Hematopoietic multipotent progenitor cell treated with erythropoietin and hydrocortisone succinate and interleukin-3 and kit ligand, for 8 days (in vitro differentiated cells): ENCODE measurements at places on chromosomes 3 and 15.

- DNase-seq: peak; percentile 75
These were observed 155.2 kb downstream of the FAM43A start for GRCh38 chr3:194840661-194841514.

DNA sequence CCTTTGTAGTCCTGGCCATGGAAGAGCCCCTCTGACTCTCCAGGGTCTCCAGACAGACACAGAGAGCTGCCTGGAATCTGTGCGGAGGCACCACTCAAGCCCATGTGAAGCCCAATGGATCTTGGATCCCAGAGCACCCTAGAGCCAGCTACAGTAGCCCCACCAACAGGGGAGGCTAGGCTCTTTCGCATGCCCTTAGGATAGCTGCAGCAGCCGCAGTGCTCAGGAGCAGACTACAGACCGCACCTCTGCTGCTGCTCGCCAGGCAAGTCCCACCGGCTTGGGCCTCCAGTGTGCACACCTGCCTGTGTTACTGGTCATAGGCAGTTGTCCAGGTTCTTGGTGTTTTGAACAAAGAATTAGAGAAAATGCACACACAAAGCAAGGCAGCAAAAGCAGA is 131.6 kb downstream of the SPATA16 start:
- no peak for DNase-seq

DNA sequence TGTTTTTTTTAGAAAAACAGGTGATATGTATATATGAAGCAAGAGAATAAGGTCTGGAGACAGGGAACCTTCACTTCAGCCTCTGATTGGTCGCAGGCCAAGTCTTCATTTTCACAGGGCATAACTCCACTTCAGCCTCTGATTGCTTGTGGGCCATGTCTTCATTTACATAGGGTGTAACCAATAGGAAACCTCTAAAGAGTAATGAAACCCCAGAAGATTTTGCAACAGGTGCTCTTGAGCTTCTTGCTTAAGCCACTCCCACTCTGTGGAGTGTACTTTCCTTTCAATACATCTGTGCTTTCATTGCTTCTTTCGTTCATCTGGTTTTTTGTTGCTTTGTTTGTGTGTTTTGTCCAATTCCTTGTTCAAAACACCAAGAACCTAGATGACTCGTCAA is 22.6 kb upstream of the SCG3 start:
- no peak for DNase-seq

GRCh38 chr3:81726132-81726531 is 35.3 kb downstream of the GBE1 start:
- DNase-seq: no peak

DNA sequence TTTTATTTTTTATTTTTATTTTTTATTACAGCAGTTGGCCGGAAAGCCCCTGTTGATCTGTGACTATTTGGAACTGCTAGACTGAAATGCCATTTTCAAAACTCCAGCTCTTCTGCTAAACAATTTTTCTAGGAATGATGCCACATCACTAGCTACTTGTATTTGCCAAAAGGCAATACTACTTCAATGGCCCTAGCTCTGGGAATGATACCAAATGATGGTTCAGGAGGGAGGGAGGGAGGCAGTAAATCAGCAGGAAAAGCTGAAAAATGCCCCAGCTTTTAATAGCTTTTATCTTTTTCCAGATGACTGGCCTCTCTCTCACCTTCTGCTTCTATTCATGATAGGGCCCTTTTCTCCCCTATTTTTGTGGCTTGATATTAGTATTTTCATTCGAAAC is 2.6 kb upstream of the CHL1 start:
- DNase-seq: no peak

DNA sequence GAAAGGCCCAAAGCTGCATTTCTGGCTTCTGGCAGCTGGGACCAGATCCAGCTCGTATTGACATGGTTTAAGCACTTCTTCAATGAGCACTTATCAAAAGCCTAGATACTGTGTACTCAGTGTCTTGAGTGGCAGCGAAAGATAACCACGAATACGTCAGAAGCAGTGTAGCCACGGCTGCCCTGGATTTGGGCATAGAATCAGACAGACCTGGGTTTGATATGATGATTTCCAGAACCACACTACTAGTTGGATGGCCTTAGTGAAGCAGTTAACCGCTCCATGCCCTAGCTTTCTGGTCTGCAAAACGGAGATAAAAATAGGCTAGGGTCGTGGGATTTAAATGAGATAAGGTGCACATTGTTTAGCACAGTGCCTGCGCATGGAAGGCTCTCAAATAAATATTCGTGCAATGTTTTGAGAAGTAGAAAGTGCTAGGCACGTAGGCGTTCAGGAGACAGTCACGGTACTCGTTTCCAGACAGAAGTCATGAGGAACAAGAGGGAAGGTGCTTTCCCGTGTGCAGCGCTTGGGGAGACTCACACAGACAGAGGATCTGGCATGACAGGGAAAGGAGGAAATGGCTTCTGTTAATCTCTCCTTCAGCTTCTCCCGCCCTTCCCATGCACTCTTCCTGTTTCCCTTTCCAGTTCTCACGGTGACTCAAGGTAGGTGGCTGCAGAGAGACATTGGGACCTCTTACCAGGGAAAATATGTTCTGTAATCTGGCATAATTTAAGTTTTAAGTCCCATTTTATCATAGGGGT is 70.3 kb downstream of the CCNL1 start:
- peak; percentile 95 for DNase-seq

DNA sequence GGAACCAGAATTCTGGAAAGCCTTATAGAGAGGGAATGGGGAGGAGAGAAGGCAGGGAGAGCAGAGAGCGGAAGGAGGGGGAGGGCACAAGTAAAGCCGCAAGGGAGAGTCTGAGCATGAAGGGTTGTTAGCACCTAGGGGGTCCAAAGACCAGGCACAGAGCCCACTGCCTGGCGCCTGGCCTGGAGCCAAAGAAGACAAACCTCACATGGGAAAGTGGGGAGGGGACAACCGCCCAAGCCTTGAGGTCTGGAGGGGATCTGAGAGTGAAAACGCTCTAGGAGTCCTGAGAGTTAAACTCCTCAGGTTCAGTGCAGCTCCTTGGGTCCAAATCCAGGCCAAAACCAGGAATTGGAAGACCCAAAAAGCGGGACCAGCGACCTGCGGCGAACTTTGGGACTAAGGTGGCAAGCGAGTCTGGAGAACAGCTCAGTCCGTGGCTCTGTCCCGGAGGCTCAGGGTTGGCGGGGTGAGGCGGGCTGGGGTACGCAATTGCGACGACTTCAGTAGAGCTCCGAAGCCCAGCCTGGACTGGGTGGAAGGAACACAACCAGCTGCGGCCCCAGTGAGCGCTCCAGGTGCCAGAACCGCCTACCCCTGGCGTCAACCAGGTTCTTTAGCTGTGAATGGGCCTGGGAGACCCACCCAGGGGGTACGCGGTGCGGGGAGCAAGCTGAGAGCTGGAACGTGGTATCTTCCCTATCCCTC is 807 bp upstream of the INAFM2 start:
- DNase-seq: no peak

- no peak for DNase-seq
These were observed 48.9 kb upstream of the NAALADL2 start for GRCh38 chr3:174810254-174810653.

DNA sequence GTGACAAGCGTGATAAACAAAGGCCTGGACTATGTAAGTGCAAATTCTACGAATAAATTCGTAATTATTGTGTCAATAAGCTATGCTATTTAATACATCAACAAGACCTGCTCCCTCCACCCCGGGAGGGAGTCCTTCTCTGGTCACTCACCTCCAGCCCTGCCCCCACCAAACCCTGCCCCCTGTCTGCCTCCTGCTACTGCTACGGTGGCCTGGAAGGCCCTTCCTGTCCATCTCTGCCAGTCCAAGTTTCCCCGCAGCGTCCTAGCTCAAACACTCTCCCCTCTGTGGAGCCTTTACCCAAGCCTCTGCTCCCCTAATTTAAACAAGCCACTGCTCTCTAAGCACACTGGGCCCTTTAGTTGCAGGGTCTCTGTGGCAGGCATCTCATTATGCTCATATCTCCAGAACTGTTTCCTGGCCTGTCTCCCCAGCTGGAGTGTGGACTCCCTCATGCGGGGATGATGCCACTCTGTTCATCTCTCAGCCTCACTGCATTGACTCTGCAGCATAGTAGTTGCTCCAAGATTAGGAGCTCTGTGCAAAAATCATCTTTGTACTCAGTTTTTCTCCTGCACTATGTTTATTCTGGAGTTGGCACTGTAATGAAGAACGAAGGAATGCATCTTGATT is 241.2 kb downstream of the NTRK3 start:
- DNase-seq: no peak

DNA sequence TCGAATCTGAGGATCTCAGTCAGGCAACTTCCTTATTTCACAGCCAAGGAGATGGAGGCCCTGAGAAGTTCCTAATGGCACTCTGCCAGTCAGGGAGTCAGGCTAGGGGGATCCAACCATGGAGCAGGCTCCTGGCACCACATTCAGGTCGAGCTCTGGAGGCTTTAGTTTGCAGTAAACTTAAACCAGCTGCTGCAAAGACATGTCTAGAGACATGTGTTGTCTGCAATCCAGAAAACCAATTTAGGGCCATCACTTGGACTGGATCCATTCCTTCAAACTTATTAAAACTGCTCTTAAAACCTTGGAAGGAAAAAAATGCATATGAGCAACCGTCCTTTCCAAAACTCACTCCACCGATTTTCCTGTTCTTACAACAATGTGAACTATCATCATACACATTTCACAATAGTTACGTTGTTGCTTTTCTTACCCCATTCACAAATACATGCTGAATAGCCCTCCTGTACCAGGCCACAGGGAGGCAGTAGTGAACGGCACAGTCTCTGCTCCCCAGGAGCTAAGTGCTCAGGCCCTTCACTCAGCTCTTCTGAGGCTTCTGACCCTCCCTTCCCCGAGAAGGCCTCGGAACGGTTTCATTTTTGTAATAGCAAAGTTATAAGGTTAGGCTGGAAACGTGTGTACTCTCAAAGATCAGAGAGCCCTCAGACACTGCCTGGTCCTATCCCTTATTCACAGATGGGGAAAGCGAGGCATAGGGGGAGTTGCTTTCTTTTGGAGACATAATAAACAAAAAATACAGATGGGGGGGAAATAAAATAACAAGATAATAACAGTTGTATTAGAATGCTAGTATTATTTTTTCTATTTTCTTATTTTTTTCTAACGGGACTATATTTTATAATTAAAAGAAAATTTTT is 20.1 kb downstream of the RFT1 start:
- peak; percentile 64 for DNase-seq

DNA sequence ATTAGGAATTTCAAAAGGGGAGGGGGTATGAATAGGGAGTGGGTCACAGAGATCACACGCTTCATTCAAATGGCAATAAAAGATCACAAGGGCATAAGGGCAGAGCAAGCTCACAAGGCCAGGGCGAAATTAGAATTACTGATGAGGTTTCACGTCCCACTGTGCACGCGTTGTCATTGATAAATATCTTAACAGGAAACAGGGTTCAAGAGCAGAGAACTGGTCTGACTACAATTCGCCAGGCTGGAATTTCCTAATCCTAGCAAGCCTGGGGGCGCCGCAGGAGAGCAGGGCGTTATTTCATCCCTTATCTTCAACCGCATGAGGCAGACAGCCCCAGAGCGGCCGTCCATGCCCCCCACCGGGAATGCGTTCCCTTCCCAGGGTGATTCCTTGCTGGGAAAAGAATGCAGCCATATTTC is 18.1 kb upstream of the SMCO1 start:
- no peak for DNase-seq

DNA sequence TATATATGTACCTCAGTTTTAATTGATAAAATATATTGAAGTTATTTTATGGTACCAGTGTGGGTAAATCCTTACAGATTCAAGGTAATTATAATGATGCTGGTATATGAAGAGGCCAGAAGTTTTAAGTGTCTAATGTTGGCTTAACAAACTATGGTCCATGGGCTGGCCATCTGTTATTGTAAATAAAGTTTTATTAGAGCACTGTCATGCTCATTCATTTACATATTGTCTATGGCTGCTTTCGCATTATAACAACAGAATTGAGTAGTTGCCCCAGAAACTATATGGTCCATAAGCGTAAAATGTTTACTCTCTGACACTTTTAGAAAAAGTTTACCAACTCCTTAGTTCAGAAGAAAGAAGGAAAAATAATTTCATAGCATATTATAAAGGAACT is 67.9 kb downstream of the MEF2A start:
- DNase-seq: no peak

DNA sequence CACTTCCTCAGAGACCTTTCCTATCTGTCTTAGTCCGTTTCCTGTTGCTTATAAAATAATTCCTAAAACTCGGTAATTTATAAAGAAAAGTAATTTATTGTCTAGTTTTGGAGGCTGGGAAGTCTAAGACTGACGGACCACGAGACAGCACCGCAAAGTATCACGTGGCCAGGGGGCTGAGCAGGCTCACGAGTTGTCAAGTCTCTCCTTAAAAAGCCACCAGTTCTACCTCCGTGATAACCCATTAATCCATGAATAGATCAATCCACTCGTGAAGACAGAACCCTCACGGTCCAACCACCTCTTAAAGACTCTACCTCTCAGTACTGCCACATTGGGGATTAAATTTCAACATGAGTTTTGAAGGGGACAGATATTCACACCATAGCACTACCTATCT is 821 bp downstream of the LINS1 start:
- DNase-seq: peak; percentile 69

DNA sequence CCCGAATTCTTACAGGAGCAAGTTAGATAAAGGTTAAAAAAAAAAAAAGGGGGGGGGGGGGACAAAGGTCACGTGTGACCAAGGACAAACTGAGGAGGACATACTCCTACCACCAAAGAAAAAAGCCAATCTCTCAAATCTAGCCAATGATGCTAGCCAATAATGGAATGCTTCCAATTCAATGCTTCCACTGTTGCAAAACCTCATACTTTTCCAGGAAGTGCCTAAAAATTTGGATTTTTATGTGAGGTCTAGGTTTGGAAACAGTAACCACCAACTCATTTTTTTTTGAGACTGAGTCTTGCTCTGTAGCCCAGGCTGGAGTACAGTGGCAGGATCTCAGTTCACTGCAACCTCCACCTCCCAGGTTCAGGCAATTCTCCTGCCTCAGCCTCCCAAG is 11.4 kb downstream of the MSL2 start:
- DNase-seq: no peak

DNA sequence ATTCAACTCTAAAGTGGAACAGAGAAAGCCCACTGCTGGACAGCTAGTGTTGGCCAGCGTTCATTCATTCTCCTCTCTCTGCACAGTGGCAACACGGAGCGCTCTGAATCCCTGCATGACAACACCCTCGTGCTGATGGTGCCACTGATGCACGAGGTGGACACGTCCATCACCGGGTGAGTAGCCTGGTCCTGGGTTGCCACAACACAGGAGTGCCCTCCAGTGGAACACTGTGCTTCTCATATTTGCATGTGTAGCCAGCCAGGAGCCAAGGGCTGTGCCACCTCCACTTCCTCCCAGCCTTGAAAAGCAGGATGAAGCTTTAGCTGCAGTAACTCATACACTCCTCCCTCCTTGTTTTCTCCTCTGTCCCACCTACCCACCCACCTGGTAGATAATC is 120.0 kb upstream of the CTDSPL start:
- DNase-seq: peak; percentile 41

DNA sequence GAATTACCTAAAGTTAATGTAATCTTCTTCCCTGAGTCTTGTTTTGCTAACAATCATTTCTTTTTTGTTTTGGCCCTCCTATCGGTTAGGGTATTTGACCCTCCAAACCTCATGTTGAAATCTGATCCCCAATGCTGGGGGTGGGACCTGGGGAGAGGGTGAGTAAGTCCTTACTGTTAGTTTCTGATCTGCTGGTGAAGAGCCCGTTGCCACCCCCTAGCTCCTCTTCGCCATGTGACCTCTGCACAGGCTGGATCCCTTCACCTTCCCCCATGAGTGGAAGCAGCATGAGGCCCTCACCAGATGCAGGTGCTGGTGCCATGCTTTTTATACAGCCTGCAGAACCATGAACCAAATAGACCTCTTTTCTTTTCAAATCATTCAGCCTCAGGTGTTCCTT is 62.8 kb upstream of the ADCY5 start:
- no peak for DNase-seq
